Memory B cell (primary cell): ENCODE measurements at places on chromosomes 5 and 9.

DNA sequence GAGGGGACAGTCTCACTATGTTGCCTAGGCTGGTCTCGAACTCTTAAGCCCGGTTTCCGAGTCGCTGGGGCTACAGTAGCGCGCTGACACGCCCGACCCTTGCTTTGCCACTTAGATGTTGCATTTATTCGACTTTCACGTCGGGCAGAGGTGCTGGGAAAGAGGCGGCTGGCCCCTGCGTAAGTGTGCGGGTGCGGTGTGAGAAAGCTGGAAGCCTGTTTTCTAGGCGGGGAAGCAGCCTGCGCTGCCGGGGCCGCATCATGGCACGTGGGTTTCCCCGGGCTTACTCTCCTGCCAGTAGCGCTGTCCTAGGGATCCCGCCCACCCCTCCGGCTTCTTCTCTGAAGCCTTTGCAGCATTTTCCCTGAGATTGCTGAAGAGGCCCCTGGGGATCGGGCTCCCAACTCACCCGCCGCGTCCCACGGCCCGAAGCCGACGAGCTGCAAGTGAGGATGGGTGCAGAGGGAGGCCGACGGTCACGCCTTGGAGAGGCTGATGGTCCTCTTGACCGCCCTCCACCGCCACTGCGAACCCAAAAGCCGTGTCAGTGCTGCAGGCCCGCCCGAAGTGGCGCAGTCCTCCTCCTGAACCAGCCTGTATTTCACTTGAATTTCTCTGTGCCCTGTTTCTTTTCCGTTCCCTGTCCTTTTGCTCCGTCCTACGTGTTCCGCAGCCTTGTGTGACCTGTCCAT is 5.8 kb upstream of the TRIM41 start:
- DNase-seq: peak; percentile 63

DNA sequence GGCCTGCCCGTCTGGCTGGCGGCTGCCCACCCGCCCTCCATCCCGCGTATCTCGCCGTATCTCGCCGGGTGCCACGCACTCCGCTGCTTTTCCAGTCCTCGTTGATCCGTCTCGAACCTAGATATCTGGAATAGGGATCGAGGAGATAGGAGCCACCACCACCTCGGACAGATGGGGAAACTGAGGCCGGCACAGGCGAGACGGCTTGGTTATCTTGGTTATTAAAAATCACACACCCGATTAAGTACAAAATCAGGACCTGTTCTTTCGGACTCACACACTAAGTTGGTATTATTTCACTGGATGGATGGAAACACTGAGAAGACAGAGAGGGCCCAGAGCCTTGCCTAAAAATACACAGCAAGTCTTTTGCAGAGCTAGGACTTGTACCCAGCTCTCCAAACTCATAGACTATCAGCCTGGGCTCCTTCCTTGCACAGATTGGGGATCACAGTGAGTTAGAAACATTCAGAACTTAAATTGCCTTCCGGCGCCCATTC is 678 bp downstream of the SLC26A2 start:
- no peak for DNase-seq

- no peak for DNase-seq
These were observed 30.6 kb upstream of the OBP2B start for GRCh38 chr9:133239533-133240090.

DNA sequence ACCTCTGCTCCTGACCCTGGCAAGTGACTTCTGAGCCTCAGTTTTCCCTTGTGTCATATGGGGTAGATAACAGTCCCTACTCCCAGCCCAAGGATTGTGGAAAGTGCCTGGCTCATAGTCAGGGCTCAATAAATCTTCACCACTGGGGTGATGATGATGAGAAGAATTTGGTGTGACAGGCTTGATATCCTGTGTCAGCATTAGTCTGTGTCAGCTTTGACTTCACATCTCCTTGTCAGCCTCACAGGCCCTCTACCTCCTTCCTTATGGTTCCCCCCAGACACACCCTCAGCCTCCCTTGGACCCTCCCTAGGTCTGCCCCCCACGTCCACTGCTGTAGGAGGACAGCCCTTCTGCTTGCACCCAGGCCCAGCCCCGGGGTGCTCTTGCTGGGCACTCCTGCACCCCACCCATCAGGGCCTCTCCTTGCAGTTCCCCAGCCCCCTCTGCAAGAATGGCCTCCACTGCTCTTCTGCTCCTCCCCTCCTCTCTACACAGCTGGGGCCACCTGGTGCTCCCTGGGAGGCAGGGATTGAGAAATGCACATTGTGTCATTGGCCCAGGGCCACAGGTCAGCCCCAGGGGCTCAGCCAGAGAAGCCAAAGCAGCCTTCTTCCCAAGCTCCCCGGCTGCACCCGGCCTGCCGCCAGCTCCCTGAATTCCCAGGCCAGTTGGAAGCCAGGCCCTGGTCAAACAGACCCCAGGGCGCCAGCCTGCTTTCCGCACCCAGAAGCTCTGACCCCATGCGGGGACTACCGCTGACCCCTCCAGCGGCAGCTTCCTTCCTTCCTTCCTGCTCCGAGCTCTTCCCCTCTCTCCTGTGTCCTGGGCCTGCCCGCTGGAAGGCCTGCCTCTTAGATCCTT is 7.7 kb downstream of the FGFR4 start:
- no peak for DNase-seq

DNA sequence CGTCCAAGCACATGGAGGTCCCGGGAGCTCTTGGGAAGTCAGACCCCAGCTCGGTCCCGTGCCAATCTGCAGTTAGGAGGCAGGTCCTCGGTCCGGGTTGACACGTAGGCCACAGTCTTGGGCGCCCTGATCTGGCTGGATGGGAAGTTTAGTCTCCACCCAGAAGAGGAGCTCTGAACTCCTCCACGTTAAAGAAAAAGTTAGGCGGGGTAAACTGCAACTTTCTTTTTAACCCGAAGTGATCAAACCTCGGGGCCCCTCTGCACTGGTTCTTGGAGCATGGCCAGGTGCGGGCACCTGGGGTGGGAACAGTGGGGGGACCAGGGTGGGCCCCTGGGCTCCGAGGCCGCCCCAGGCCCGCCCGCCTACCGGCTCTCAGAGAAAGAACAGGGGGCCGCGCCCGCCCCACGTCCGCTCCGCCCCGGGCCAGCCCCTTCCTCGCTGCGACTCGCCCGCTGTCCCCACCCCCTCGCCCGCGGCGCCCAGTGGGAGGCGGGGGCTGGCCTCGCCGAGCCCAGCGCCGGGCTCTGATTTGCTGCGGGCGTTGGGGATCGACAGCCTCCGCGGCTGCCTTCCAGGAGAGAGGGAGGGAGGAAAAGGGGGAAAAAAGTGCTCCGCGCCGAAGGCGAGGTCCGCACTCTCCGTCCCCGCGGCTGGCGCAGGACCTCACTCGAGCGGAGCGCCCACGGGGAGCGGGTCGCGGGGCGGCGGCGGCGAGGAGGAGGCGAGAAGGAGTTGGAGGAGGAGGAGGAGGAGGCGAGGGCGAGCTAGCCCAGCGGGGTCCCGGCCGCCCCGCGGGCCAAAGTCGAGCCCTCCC is at the start of gene COL5A1:
TSS of gene COL5A1 (plus strand) at position 631 of the 817 bp plus-strand sequence. CDS start 385 bp downstream, outside the sequence.
- DNase-seq: no peak

GRCh38 chr5:1959725-1960581 is 77.2 kb upstream of the IRX4 start:
- DNase-seq: no peak
